ENCODE measurements at places on chromosomes 16 and 17. TPM values are rescaled to one million over a fixed set of nuclear protein-coding genes. Genes with fewer than 3 reads are reported as not detected.

PRSS53 gene
- 9.7 TPM for total RNA-seq

CRYBA1 gene
- not detected for total RNA-seq

NPIPB13 gene
- 0.57 TPM for total RNA-seq

SEPTIN12 gene
- total RNA-seq: not detected

PRAC2 gene
- not detected for total RNA-seq

TNFRSF17 gene
- not detected for total RNA-seq

GRCh38 chr17:32124985-32125847 is 17.1 kb upstream of the RHOT1 start:
- DNase-seq: no peak

DNA sequence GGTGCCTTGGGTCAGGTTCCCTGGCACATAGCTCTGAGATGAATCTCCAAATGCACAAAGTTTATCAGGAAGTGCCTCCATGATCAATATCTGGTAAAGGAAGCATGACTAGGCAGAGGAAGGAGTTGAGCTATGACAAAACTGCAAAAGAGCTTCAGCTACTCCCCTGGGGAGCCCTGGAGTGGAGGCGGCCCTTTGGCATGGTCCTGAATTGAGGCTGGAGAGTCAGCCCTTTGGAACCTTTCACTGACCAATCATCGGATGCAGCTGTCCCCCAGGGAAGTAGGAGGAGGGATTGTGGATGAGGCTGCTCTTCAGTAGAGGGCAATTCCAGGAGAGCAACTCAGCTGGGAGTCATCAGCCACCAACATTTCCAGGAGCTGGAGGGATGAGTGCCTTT is 46.1 kb upstream of the NLRP1 start:
- peak; percentile 73 for DNase-seq
